Amygdala (tissue), 56 donors: ENCODE measurements at places on chromosomes 11 and 22.

DNA sequence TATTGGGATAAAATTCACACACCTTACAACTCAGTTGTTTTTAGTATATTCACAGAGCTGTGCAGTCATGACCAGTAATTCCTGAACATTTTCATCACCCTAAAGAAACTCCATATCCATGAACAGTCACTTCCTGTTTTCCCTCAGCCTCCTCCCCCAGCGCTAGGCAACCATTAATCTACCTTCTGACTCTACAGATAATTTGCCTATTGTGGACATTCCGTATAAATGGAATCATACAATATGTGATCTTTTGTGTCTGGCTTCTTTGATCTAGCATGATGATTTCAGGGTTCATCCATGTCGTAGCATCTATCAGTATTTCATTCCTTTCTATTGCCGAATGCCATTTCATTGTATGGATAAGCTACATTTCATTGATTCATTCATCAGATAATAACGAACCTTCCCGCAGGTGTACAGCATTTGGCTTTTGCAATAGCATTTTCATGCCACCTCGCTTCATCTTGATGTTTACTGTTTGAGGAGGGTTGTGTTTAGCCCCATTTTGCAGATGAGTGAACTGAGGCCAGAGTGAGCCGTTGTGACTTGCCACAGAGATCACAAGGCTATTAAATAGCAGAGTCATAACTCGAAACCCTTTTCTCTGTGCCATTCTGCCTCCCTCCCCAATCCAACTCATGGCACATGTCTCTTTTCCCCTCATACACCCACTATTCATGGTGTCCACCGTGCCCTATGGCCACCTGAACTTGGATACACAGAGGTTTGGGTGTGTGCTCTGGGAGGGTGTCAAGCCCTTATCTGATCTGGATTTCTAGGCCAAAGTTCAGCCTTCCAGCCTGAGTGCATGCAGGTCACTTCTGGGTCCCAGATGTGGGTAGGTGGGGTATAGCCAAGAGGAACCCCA, 11.1 kb upstream of the MYH9 start:
- DNase-seq: no peak

DNA sequence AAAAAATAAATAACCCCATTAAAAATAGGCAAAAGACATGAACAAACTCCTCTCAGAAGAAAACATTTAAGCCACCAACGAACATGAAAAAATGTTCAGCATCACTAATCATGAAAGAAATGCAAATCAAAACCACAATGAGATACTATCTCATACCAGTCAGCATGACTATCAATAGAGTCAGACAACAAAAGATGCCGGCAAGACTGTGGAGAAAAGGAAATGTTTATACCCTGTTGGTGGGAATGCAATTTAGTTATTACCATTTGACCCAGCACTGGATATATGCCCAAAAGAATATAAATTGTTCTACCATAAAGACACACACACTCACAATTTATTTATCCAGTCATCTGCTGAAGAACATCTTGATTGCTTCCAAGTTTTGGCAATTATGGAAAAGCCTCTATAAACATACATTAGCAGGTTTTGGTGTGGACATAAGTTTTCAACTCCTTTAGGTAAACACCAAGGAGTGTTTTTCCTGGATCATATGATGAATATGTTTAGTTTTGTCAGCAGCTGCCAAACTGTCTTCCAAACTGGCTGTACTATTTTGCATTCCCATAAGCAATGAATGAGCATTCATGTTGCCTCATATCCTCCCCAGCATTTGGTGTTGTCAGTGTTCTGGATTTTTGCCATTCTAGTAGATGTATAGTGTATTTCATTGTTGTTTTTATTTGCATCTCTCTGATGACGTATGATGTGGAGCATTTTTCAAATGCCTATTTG, 28.0 kb downstream of the OR8D1 start:
- no peak for DNase-seq

- DNase-seq: no peak
Measured at GRCh38 chr11:32991427-32991826, 24.3 kb upstream of the DEPDC7 start.

- DNase-seq: no peak
Measured at GRCh38 chr11:76745561-76746207, 37.5 kb upstream of the TSKU start.

DNA sequence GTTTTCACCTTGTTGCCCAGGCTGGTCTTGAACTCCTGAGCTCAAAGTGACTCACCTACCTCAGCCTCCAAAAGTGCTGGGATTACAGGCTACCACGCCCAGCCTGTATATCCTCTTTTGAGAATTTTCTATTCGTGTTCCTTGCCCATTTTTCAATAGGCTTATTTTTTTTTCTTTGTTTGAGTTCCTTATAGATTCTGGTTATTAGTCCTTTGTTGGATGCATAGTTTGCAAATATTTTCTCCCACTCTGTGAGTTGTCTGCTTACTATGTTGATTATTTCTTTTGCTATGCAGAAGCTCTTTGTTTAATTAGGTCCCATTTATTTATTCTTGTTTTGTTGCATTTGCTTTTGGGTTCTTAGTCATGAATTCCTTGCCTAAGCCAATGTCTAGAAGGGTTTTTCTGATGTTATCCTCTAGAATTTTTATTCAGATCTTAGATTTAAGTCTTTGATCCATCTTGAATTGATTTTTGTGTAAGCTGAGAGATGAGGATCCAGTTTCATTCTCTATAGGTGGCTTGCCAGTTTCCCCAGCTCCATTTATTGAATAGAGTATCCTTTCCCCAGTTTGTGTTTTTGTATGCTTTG, 17.7 kb upstream of the ZBED5 start:
- DNase-seq: no peak

GRCh38 chr11:92861634-92862033, 107.8 kb upstream of the MTNR1B start:
- DNase-seq: no peak
